ENCODE measurements at places on chromosomes 6 and 20.

DNA sequence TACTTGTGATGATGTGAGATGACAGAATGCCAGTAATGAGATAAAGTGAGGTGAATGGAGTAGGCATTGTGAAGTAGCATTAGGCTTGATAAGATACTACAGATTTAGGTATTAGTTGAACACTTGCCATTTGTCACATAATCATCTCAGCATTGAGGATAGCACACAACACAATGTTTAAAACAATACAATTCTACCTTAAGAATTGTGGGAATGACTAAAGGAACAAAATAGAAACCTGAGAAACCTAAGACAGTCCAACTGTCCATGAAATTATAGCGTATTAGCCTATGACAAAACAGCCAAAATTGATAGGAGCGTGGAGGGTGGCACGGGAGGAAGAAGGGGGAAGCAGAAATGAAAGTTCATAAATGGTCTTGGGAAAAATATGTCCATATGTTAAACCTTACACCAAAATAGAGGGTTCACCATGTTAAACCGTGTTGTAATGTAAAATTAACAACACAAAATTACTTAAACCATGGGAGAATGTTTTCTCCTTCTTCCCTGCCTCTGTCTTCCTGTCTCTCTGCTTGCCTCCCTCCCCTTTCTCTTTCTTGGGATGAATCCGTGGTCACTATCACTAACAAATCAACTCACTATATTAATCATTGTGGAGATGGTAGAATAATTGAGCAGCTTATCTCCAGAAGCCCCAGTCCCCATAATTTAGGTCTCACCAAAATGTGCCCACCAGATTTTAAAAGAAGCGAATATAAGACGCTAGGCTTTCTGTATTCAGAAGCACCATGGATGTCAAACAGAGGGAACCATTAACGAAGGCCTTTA, 33.0 kb upstream of the HFE start:
- DNase-seq: no peak

GRCh38 chr6:24646771-24647170, 780 bp upstream of the KIAA0319 start:
- DNase-seq: no peak

GRCh38 chr6:5280920-5281319, 19.6 kb downstream of the FARS2 start:
- DNase-seq: no peak

DNA sequence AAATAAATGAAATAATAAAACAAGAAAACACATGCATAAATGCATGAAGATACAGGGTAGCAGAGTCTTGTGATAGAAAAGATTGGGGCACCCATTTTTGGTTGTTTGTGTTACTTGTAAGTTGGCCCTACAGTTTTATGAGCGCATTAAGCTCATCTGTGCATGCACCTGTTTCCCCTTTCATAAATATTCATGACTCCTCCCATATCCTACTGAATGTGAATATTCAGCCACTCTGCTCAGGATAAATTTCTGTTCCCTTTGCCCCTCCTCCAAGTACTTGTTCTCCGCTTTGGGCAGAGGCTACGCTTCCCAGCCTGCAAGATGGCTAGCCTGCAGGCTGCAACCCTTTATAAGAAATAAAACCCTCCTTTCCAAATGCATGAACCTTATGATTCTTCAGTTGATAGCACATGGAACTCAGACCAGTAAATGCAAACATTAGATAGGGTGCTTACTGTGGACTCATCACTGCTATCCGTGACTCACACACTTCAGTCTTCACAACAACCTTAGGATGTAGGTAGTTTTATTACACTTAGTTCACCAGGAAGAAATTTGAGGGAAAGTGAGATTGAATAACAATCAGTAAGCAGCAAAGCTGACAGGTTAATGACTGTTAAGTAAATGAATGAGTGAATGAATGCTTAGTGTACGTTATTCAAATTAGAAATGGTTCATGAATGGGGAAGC, 15.0 kb downstream of the ALDH8A1 start:
- DNase-seq: no peak

DNA sequence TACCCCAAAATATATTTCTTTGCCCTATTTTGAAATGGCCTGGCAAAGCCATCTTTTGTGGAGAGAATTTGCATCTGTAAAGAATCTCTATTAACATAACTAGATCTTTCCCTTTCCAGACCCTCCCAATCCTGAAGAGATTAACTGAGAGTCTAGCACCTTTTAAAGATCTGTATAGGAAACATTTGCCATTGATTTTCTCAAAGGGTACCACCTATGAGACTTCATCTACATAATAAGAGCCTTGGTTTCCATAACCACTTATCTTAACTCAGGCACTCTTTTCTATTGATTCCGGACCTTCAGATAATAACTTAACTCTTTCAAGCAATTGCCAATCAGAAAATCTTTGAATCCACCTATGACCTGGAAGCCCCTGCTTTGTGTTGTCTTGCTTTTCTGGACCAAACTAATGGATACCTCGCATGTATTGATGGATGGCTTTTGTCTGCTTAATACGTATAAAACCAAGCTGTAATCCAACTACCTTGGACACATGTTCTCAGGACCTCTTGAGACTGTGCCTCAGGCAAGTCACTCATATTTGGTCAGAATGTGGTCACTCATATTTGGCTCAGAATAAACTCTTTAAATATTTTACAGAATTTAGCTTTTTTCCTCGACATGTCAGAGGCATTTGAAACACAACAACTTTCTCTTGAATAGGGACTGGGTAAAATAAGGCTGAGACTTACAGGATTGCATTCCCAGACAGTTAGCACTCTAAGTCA, 31.4 kb downstream of the SLC22A2 start:
- no peak for DNase-seq

DNA sequence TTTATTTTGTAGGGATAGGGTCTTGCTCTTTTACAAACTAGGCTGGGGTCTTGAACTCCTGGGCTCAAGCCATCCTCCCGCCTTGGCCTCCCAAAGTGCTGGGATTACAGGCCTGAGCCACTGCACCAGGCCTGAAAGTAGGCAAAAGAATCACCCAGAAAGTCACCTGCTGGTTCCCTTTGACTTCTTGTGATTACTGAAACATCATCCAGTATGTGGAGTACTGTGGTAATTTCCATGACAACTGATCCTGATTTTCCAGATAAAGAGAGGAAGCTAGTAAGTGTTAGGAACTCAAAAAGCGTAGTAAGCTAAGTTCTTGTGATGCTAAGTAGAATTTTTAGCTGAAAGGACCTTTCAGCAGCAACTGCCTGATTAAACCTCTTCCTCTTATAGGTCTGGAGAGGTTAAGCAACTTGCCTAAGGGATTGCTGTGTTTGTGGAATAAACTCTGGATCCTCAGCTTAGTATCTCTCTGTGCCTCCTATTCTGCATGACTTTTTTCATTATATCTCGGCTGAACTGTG, 16.8 kb downstream of the RALY start:
- DNase-seq: no peak

All from stimulated activated CD8-positive, alpha-beta memory T cell treated with anti-CD3 and anti-CD28 coated beads, Interleukin-4, amount 100 ng/mL, for 1 hour (primary cell).